ENCODE measurements at places on chromosomes 1 and 21.
A peak's percentile ranks its signal among the peaks of the same experiment; 100 is the strongest.

- DNase-seq, result no peak
Measured at GRCh38 chr1:26405281-26405915, 5.2 kb upstream of the LIN28A start.

DNA sequence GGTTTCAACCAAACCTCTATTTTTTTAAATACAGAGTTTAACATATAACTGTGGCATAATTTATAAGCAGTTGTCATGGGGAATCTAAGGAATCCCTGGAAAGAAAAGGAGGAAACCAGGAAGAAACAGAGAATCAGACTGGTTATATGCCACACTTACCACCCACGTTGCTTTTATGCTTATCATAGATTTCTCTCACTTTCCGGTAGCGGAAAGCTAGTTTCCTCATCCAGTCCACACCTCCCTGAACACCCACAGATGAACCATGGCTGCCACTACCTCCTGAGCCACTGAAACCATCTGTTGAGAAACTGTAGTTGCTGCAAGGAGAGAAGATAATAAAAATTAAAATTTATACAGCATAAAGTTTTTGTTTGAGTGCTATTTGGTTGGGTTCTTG is 33.5 kb downstream of the XKR8 start:
- no peak for DNase-seq

DNA sequence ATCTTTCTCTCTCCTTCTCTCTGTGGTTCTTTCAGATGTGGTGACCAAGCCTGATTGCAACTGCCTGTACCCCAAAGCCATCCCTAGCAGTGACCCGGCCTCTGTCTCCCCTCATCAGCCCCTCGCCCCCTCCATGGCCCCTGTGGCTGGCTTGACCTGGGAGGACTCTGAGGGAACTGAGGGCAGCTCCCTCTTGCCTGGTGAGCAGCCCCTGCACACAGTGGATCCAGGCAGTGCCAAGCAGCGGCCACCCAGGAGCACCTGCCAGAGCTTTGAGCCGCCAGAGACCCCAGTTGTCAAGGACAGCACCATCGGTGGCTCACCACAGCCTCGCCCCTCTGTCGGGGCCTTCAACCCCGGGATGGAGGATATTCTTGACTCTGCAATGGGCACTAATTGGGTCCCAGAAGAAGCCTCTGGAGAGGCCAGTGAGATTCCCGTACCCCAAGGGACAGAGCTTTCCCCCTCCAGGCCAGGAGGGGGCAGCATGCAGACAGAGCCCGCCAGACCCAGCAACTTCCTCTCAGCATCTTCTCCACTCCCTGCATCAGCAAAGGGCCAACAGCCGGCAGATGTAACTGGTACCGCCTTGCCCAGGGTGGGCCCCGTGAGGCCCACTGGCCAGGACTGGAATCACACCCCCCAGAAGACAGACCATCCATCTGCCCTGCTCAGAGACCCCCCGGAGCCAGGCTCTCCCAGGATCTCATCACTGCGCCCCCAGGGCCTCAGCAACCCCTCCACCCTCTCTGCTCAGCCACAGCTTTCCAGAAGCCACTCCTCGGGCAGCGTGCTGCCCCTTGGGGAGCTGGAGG is 12.7 kb downstream of the CSF1 start:
- no peak for DNase-seq

DNA sequence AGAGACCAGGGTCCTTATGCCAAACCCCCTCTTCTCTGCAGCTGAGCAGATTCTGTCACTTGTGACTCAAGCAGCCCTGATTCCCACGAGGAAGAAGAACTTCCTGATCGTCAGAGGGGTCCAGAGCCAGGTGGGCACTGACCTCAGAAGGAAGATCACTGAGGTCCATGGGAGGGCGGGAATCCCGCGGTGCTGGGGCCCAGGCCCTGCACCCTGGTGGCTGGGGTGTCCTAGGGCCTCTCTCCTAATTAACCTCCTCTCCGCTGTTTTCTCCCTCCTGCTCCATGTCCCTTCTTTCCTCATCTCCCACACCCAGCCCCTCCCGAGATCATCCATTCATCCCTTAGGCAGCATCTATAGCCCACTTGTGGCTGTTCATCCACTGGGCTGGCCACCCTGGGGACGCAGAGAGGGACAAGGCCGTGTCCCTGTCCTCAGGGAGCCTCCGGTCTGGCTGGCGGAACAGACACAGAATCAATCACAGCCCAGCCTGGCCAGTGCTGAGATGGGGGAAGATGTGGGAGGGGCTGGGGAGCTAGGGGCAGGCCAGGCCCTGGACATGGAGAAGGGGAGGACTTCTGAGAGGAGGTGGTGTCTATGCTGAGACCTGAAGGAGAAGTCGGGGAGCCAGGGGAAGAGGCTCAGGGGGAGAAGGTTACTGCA is 638.3 kb downstream of the MATN1 start:
- DNase-seq, result no peak

DNA sequence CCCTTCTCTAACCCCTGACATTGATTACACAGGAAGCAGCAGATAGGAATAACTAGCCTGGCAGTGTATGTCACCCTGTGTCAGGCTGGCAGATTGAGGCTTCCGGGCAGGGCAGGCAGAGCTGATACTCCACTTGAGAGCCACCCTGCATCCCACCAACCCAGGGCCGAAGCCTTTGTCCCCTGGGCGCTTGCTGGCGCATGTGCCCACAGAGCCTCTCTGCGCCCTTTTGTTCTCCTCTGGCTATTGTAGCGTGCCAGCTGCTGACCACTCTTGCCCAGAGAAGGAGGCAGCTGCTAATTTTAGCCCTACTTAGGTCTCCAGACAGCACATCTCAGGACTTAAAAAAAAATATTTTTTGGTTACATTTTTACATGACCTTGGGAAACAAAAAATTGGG is 304.9 kb downstream of the HHAT start:
- peak; percentile 35 for DNase-seq

DNA sequence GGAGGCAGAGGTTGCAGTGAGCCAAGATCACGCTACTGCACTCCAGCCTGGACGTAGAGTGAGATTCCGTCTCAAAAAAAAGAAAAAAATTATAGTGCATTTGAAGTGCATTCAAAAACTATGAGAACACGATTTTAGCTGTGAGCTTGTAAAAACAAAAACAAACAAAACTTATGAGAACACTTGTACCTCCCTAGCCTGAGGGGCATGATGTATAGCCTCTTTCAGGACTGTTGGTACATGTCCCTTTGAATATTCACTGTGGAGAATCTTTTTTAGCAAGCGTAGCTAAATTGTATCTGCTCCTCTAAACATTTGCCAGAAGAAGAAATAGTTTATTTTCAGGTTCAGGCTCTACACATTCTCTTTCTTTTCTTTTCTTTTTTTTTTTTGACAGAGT is 9.5 kb upstream of the DEGS1 start:
- DNase-seq, result no peak

GRCh38 chr1:187013582-187014200 is 184.9 kb downstream of the PLA2G4A start:
- DNase-seq, result no peak

GRCh38 chr21:36113647-36114428 is 21.0 kb upstream of the CBR3 start:
- no peak for DNase-seq

DNA sequence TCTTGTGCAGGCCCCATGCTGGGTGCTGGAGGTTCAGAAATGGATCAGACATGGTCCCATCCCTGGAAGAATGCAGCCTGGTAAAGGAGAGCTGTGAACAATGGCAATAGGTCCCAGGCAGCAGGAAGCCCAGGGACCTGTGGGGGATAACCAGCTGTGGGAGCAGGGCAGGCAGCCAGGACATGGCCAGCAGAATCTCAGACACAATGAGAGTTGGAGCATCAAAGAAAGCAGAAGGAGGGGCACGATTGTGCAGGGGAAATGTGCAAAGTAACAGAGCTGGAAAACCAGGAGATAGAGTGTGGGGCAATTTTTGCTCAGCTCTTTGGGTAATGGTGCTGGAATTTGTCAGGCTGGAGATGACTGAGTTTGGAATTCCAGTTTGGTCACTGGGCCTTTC is 44.3 kb downstream of the C8B start:
- DNase-seq, result no peak

DNA sequence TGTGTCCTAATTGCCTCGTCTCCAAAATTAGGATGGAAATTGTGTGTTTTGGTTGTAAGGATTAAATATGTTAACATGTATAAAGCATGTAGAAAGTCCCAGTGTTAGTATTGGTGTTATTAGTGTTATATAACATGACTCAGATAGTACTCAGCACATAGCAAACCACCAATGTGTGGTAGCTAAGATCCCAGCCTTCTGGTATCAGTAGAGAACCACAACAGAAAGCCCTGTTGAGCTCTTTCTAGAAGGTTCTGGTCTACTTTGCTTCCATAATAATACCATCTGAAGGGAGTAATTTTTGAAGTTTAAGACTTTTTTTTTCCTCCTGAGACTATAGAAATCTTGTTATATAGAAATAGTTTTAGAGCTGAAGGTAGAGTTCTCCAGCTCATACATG is 259.3 kb upstream of the SGIP1 start:
- no peak for DNase-seq

DNA sequence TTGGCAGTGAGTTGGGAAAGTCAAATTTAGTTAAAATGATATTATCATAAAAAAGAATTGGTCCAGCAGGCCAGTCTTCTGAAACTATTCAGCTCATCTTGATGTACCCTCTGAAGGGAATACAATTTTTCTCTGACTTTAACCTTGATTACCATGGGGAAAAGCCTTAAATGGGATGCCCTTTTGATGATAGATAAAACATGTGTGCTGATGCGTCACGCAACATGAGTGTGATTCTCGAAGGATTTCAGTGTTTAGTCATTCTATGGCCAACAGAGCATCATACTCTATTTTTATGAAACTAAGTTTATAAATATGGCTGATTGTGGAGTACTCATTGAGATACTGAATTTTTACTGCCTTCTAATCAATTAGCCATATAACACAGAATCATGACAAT is 171.5 kb downstream of the ZNF281 start:
- DNase-seq, result no peak

DNA sequence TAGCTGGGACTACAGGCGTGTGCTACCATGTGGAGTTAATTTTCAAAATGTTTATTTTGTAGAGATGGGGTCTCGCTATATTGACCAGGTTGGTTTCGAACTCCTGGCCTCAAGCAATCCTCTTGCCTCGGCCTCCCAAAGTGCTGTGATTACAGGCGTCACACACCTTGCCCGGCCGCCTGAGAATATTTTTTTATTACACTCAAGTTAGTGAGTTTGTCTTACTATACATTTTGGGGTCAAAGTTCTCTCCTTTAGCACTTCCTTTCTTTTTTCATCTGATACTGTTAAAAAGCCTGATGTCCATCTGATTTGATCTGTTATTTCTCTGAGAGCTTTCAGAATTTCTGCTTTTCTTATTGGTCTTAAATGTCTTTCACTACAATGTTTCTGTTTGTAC is 128.8 kb downstream of the KIAA0319L start:
- DNase-seq, result no peak

GRCh38 chr1:89260566-89261255 is 11.9 kb downstream of the GBP5 start:
- no peak for DNase-seq

- no peak for DNase-seq
Measured at GRCh38 chr1:3803905-3804626, 7.8 kb upstream of the LRRC47 start.

GRCh38 chr1:244361764-244362473 is 89.8 kb downstream of the ADSS2 start:
- no peak for DNase-seq

All from anterior cingulate cortex (tissue), 58 donors.